Fibroblast of the aortic adventitia (primary cell): ENCODE measurements at places on chromosomes 13 and 19.

GRCh38 chr19:3730457-3730958, 22.3 kb downstream of the TJP3 start:
- DNase-seq = no peak

DNA sequence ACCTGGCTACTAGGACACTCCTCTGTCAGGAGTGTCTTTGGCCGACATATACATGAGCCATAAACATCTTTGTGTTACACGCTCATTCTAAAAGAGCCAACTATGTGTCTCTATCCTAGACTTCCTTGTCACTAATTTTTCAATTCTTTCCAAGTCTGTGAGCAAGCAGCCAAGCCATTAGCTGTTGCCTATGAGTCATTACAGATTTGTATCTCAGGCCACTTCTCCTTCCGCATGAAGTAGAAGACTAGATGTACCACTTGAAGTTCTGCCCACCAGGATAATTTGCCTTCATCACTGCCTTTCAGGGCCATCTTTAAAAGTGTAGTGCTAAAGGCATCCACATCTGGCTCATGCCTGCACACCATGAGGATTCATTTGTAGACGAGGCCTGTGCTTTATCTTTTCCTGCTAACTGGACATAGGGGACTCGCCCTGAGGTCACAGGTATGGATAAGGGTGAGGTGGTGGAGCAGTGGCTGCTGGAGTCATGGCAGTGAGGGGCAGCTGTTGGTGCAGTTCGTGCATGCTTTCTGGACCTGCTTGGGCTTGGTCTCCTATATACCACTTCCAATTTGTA, 126.1 kb upstream of the KL start:
- peak; percentile 38 for DNase-seq

- peak; percentile 50 for DNase-seq
These were observed 565.1 kb downstream of the LIG4 start for GRCh38 chr13:107650081-107650701.

DNA sequence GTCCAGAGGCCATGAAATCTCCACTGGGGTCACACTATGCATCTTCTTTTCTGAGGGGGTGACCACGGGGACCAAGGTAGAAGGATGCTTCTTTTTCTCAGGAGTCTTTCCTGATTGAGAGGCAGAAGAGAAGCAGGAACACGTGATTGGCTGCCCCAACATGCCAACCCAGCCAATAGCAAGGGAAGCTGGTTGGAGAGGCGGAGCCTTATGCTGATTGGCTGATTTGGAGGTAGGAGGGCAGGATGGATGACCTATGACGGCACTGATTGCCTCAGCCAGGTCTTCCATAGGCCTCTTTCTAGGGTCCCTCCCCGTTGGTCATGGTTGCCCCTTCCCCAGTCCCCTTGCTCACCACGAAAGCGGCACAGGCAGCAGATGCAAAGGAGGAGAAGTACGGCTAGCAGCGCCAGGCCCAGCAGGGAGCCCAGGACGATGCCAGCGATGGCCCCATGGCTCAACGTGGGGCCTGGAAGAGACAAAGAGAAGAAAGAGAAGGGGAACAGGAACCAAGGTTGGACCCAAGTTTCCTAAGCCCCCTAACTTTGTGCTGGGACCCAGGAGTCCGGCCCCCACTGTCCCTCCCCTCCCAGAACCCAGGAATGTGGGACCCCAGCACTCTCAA, 8.0 kb downstream of the VSIG10L start:
- DNase-seq = no peak

GRCh38 chr19:37953171-37953917, 46.3 kb downstream of the SIPA1L3 start:
- peak; percentile 34 for DNase-seq

- DNase-seq = no peak
These were observed 1.1 kb downstream of the RAB8A start for GRCh38 chr19:16112778-16113177.

DNA sequence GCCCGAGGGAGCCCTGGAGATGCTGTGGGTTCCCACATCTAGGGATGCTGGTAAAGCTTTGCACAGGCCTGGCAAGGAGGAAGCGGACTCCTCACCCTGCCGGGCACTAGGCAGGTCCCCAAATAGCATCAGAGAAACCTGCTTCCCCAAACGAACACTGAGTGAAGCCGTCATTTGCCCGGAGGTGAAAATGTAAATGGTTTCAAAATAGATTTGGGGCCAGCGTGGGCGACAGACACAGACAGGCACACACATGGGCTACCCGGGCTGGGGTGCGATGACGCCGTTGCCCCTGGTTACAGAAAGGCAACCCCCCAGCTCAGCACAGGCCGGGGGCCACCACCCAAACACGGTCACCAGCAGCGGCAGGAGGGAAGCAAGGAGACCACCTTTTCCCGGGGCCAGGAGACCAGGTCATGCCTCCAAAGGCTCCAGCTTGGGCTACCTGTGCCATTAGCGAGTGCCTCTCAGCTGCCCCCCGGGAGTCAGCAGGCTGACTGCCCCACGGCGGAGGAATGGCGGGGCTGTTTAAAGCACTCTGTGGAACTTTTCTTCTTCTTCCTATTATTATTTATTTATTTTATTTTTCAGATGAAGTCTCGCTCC, 47.5 kb upstream of the NDUFS7 start:
- no peak for DNase-seq

DNA sequence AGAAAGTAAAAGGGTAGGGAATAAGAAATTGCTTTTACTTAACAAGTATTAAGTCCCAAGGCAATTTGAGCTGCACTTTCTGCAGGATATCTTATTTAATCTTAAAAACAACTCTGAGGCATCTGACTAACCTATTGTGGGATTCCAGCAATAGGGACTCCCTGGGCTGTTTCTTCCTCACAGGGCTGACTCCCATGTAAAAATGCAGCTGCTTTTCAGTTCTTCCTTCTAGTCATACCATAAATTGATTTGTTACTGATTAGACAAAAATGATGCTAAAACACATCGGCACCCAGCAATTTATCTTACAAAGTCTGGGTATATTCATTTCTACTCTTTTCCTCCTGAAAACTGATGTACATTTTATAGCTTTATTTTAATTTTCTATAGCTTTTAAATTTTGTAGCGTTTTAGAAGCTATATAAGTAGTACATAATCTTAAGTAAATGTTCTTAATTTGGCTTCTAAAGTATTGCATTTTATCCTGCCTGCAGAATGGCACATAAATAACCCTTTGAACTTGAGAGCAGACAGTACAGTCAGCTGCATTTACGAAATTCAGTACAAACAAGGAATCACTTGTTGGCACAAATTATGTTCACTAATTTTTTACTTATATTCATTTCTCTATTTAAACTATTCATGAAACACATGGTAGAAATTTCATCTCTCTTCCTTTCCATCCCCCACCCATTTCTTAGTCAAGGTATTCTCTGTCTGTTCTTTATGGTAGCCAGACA, 102.4 kb upstream of the FRY start:
- DNase-seq = no peak

- peak; percentile 43 for DNase-seq
These were observed 1.1 kb downstream of the AKAP8L start for GRCh38 chr19:15417699-15418098.

GRCh38 chr19:45809643-45810159, 5.4 kb downstream of the RSPH6A start:
- DNase-seq = peak; percentile 71

DNA sequence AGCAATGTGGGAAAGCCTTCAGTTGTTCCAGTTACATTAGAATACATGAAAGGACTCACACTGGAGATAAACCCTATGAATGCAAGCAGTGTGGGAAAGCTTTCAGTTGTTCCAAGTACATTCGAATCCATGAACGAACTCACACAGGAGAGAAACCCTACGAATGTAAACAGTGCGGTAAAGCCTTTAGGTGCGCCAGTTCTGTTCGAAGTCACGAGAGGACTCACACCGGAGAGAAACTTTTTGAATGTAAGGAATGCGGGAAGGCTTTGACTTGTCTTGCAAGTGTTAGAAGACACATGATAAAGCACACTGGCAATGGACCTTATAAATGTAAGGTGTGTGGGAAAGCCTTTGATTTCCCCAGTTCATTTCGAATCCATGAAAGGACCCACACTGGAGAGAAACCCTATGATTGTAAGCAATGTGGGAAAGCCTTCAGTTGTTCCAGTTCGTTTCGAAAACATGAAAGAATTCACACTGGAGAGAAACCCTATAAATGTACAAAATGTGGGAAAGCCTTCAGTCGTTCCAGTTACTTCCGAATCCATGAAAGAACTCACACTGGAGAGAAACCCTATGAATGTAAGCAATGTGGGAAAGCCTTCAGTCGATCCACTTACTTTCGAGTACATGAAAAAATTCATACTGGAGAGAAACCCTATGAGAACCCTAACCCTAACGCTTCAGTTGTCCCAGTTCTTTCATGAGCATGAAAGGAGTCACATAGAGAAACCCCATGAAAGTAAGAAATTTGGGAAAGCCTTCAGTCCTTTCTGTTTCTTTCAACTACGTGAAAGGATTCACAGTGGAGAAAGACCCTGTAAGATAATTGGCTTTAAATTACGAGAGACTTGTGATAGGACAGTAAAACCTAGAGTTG, 20.1 kb downstream of the ZNF627 start:
- DNase-seq = no peak

DNA sequence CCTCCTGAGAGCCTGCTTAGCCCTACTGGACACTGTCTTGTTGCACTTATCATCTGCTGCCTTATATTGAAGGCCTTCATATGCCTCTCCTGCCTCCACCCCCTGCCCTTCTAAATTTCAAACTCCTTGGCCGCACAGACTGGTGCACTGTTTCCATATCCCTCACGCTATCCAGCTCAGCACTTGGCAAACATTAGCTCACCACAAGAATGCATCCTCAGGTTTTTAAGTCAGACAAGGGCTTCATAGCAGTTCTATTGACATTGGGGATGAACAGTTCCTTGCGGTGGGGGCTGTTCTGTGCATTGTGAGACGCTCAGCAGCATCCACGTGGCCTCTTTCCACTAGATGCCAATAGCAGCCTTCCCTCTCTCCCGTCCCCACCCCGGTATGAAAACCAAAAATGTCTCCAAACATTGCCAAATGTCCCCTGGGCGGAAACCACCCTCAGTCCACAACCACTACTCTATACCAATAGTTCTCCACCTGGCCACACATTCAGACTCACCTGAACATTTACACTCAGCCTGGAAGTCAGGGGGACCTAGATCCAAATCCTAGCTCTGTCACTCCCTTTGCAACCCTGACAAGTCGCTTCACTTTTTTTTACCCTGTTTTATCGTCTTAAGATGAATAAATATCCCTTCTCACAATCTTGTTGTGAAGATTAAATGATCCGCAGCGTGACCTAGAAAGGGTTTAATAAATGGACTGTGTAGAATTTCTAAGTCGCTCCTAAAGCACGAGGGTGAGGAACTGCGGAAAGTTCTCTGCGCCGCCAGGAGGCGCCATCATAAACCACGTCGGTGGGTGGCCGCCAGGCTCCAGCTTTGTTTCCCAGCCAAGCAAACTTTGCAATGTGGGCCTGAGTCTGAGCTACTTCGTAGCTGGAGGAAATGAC, 3.6 kb upstream of the CEACAM3 start:
- peak; percentile 59 for DNase-seq

DNA sequence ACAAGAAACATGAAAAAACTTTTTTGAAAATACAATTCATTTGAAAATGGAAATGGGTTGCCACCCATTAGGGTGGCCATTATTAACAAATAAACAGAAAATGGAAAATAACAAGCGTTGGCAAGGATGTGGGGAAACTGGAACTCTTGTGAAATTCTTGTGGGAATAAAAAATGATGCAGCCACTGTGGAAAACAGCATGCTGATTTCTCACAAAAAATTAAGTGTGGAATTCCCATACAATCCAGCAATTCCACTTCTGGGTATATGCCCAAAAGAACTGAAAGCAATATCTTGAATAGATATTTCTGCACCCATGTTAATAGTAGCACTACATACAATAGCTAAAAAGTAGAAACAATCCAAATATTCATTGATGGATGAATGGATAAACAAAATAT, 165.2 kb downstream of the DCLK1 start:
- peak; percentile 15 for DNase-seq

- DNase-seq = peak; percentile 95
These were observed 5.4 kb downstream of the COL4A2 start for GRCh38 chr13:110312339-110313031.

- DNase-seq = peak; percentile 61
These were observed 116.0 kb downstream of the SIPA1L3 start for GRCh38 chr19:38022791-38023670.

- no peak for DNase-seq
These were observed 27.0 kb downstream of the SLC10A2 start for GRCh38 chr13:103039183-103039582.

DNA sequence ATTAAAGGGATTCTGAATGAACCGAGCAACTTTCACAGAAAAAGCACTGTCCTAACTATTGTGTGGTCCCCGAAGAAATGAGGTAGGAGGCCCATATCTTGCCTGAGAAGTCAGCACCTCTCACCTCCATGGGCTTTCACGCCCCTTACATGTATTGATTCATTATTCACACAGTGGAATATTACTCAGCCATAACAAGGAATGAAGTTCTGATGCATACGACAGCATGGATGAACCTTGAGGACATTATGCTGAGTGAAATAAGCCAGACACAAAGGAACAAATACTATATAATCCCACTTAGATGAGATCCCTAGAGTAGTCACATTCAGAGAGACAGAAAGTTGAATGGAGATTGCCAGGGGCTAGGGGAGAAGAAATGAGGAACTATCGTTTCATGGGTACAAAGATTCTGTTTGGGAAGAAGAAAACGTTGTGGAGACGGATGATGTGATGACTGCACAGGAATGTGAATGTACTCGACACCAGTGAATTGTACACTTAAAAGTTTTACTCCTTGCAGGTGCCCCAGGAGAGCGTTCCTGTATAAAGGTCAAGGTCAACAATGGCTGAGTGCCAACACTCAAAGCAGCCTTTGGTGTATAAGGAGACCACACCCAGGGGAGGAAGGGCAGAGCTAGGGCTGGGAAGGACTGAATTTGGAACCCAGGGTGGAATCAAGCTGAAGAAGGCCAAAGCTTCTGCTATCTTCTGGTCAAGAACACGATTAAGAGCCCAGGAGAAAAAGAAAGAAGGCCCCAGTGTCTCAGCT, 22.5 kb downstream of the ZIC5 start:
- no peak for DNase-seq

- DNase-seq = peak; percentile 16
These were observed 236.2 kb upstream of the HTR2A start for GRCh38 chr13:47133011-47133445.

- no peak for DNase-seq
These were observed 481.0 kb downstream of the FOXO1 start for GRCh38 chr13:40185414-40185813.

DNA sequence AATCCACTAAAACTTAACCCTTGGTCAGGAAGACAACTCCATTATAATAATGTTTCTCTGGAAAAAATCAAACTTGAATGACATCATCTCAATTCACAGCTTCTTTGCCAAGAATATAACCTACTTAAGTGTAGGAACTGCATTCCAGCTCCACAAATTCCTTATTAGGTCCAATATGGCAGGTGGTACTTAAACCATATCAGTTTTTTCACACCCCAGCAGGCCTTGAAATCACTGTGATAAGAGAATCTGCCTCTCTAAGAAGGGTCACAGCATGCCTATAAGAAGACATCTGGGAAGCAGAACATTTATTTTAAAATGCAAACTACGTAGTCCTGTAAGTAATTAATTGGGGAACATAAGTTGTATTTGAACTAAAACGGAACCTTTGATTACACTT, 687.8 kb downstream of the DIAPH3 start:
- no peak for DNase-seq

- DNase-seq = no peak
These were observed 3.9 kb upstream of the LRRC63 start for GRCh38 chr13:46207828-46208227.
